Activated CD4-positive, alpha-beta T cell treated with anti-CD3 and anti-CD28 coated beads, Interleukin-2, amount 50 U/mL, for 48 hours (primary cell): ENCODE measurements at places on chromosomes 6 and 20.

- DNase-seq = peak; percentile 65
Measured at GRCh38 chr6:169724494-169725124, at the start of gene PHF10. Gene PHF10, minus strand, starts transcription at chr6:169724500. Its CDS starts 569 bp downstream, at chr6:169723931.

DNA sequence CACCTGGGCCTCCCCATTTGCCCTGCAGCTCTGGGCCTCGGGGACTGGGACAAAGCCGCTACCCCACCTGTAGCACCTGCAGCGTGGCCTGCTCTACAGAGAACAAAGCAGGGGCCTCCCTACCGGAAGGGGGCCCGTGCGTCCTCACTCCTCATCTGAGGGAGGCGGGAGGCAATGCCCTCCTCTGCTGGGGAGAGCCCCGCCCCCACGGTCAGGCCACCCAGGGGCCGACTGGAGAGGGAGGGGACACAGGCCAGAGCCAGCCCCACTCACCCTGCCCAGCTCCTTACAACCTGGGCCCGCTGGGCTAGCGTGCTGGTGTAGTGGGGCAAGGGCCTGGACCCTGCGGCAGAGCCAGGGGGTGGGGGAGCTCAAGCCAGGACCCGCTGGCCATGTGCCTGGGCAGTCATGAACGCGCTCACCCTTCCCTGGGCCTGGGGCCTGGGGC, 8.0 kb downstream of the LAMA5 start:
- DNase-seq = no peak

- DNase-seq = no peak
Measured at GRCh38 chr6:168741942-168742782, 301.2 kb downstream of the SMOC2 start.

DNA sequence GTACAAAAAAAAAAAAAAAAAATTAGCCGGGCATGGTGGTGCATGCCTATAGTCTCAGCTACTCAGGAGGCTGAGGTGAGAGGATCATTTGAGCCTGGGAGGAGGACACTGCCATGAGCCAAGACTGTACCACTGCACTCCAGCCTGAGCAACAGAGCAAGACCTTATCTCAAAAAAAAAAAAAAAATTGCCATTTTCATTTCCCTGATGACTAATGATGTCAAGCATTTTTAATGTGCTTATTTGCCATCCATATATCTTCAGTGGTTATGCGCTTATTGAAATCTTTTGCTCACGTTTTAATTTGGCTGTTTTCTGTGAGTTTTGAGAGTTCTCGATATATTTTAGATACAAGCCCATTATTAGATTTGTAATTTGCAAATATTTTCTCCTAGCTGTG, 46.7 kb downstream of the PFDN4 start:
- DNase-seq = no peak

GRCh38 chr6:5054245-5054873, 30.8 kb upstream of the PPP1R3G start:
- no peak for DNase-seq

- DNase-seq = no peak
Measured at GRCh38 chr20:63529180-63529860, 7.9 kb downstream of the PTK6 start.

- peak; percentile 34 for DNase-seq
Measured at GRCh38 chr6:107064579-107065065, 36.6 kb downstream of the MTRES1 start.

- DNase-seq = no peak
Measured at GRCh38 chr20:25023356-25023755, 30.8 kb upstream of the APMAP start.

GRCh38 chr6:116429111-116429510, 32.1 kb upstream of the CALHM6 start:
- DNase-seq = no peak

DNA sequence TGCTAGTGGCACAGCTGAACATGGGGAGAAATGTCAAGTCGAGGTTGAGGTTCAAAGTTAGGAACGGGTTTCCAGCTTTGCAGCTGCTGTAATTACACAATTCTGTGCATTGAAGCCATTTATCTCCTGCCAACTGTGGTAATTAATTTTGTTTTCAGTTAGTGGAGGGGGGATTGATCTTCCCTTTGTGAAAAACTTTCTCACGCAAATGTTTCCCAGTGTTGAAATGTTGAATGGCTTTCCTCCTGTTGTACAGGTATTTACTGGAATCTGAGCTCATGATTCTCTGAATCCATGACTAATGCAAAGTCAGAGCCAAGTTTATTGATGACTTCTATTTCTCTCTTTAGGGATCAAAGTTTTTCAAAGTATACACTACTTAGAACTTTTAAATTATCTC, 198.4 kb upstream of the SLC35B3 start:
- DNase-seq = no peak

DNA sequence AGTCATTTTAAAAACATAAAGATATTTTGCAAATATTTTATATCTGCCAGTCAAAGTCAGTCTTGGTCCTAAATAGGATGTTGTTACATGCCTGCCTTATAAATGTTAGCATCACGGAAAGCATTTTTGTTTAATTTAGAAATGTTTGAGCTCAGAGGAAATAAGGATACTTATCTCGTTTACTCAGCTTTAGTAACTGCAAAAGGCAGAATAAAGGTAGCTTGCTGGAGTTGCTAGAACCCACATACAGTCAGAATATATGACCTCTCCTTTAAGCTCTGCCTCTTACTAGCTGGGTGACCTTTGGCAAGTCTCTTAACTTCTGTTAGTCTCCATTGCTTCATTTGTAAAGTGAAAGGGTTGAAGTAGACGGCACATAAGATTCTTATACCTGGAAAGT, 867.3 kb downstream of the KIF16B start:
- no peak for DNase-seq

DNA sequence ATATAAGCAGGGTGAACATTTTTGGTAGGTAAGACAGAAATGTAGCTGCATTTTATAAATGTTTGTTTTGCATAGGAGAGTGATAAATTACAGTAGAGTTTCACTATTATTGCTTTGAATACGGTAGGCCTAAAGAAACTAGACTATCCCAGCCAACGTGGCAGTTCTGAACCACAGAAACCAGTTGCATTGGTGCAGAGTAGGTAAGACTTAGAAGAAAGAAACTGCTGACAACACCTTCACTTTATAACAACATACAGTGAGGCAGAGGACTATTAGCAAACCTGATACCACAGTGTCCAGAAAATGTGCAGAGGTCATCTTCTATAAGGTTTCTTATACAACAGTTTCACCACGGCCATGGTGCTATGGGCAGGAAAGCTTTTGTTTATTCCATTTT, 566.1 kb downstream of the KIF16B start:
- DNase-seq = no peak

DNA sequence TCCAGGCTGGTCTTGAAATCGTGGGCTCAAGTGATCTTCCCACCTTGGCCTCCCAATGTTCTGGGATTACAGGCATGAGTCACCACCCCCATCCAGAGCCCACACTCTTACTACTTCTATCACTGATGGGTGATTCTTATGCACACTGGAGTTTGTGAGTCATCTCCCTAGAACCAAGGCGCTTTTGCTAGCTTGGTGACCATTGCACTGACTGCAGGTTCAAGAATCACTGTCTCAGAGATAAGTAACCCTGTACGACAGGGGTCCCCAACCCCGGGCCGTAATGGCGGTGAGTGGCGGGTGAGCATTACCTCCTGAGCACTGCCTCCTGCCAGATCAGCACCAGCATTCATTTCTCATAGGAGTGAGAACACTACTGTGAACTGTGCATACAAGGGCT, 118.8 kb downstream of the MAP3K7 start:
- DNase-seq = peak; percentile 45

DNA sequence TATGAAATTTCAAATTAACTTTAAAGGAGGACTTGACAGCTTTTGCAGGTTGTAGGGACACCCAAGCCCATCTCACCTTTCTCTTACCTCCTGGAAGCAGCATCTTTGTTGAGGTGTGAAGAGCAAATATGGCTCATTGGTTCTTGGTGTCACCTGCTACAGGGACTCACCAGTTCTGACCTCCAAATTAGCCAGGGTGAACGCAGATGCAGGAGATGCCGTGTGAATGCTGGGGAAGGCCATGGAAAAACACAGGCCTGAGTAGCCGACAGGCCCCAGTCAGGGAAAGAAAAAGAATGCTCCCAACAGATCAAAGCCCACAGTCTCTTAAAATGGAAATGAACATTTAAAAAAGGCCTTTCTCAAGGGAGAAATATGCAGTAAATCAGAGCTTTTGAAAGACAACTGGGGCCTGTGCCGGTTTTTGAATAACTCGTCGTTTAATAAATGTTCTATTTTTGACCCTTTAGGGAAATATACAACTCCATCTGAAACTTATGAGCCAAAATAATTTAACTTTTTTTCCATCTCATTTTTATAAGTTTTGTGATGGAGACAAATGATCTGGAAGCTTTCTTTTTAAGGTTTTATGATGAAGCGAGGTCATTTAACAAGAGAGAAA, 167.5 kb downstream of the CD83 start:
- no peak for DNase-seq

DNA sequence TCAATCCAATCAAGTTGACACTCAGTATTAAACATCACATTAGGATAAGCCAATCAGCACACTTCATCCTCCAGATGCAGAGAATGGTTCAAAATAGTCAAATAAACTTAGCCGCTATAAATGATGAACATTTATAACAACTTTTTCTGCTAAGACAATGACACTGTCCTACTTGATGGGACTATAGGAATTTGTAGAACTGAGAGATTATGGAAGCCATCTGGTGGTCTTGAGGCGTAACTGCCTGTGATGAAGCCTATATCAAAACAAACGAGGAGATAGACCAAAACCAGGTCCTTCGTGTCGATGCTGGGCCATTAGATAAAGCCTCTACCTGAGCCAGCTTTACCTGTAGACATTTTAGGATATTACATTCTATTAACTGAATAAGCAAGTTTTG, 631.1 kb downstream of the COL12A1 start:
- DNase-seq = no peak

- DNase-seq = no peak
Measured at GRCh38 chr6:156795825-156796224, 18.6 kb downstream of the ARID1B start.

- DNase-seq = no peak
Measured at GRCh38 chr20:41618807-41619311, 682 bp upstream of the CHD6 start.
